Stimulated activated CD4-positive, alpha-beta T cell treated with anti-CD3 and anti-CD28 coated beads, Interleukin-1b, Interleukin-23, amount 100 ng/mL, for 48 hours (primary cell): ENCODE measurements at places on chromosomes 1 and 21.

DNA sequence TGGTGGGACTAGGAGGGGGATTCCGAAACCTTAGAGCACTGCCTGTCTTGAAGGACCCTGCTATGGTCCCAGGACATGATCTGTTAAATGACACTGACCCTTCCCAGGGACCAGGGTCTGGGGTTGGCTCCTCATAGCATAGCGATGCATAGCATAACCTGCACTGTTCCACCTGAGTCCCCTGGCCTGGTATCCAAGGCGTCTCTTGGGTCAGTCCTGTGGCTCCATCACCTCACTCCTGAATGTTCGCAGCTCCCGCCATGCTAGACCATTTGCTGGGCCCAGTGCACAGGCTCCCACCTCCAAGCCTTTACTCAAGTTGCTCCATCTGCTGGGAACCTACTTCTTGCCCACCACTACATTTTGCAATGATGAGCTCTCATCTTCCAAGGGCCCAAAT, 39.0 kb upstream of the MAGOH start:
- no peak for DNase-seq

DNA sequence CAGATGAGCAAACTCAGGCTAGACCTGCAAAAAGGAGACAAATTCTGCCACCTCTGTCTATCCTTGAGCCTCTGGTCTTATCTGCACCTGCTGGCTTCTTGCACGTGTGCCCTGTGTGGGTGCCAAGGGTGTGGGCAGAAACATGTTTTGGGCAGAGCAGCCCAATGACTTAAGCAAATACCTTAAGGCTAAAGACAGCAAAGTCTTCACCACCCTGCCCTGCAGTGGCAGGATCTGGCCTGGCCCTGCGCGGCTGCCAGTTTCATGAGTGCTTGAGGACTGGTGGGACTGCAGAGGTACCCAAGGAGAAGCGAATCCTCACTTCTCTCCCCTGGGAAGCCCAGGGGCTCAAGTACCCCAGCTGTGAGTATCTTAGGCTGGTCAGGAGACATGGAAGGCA, 3.8 kb upstream of the SLC26A9 start:
- no peak for DNase-seq

- DNase-seq, result no peak
Measured at GRCh38 chr1:14522926-14523241, 75.6 kb upstream of the KAZN start.

- no peak for DNase-seq
Measured at GRCh38 chr1:214472364-214472763, 79.0 kb downstream of the PTPN14 start.

DNA sequence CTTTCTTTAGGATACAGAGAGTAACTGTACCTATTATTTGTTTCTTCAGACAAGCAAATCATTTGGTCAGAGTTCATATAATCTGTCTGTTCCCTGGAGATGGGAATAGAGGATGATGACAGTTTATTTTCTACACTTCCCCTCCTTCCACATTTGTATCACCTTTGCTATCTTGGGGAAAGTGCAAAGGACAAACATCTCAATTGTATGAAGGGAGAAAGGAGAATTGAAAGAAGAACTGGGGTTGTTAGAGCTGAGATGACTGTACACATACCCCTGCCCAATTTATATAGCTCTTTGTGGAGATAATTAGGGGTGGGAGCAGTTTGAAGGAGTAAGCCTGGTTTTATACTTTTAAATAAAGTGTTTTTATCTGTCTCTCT, 14.0 kb downstream of the POLR3GL start:
- no peak for DNase-seq

GRCh38 chr21:42360317-42360716, 6.0 kb downstream of the TFF1 start:
- DNase-seq, result peak; percentile 27

DNA sequence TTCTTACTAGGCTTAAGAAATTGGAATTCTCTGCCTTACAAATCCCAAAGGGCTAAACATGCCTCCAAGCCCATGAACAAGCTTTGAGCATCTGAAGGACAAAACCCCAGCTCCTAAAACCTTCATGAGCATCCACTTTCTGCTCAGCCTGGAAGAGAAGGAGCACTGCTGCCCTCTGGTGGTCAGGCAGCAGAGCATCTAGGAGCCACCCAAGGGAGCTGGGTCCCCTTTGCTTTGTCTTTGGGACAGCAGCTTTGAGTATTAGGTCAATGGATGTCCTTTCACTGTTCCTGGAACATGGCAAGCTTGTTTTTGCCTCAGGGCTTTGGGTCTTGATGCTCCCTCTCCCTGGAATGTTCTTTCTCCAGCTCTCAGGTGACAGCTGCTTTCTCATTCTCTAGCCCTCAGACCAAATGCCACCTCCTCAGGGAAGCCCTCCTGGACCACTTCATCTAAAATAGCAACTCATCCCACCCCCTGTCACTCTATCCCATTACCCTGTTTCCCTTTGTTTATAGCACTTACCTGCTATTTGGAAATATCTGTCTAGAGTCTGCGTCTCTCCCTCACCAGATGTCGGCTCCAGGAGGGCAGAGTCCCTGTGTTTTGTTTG, 25.7 kb downstream of the RAB7B start:
- DNase-seq, result peak; percentile 74

DNA sequence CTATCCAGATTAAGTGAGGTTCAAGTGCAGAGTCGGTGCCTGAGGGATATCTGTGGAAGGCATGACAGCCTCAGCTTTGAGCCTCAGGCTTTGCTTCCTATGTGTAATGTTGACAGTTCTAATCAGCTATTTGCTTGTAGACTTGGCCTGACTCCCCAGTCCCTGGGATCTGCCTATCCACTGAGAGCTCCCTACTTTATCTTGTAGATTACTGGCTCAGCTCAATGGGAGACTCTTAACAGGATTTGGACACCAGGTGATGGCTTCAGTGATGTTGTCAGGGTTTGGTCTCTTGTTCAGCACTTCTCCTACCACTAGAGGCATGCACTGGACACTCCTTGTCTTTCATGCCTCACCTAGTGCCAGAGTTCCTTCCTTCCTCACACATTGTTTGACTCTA, 126.6 kb upstream of the BEND5 start:
- DNase-seq, result no peak

- DNase-seq, result no peak
Measured at GRCh38 chr1:157920748-157921147, 72.7 kb upstream of the KIRREL1 start.

GRCh38 chr1:87707411-87707810, 378.7 kb downstream of the LMO4 start:
- no peak for DNase-seq

DNA sequence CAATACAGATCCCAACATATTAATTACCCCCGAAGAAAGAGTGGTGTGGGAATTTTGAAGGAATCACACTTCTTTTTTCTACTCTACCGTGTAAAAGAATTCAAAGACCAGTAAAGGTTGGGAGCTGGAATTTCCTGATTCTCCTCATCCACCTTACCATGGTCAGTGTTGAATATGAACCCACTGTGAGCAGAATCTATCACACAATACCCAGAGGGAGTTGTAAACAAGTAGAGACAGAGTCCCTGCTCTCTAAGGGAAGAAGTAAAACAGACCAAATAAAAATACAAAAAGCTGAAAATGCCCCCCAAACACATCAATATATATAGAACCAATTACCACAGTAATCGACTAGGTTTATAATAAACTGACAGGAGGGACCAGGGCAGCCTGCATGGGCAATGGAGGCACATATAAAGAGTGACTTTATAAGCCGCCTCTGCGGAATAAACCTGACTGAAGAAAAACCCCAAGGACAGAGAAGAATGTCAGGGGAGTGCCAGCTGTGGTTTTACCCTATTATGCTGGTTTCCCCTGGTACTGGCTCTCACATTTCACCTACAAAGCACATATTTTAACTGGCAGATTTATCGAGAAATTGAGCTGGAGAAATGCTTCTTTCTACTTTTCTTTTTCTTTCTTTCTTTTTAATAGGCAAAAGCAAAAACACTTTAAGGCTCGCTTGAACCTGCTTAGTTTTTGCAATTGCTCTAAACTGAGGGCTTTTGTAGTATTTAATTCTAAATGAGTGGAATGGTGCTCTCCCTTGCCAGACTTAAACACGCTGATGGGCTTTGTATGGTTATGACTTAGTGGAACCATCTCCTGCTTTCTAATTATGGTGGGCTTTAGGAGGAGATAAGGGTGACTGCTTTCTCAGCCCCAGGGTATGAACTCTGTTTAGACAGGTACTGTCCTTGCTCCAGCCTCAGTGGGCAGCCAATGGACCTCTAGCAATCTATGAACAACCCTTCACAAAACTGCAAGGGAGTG, 244.8 kb downstream of the ASTN1 start:
- no peak for DNase-seq

DNA sequence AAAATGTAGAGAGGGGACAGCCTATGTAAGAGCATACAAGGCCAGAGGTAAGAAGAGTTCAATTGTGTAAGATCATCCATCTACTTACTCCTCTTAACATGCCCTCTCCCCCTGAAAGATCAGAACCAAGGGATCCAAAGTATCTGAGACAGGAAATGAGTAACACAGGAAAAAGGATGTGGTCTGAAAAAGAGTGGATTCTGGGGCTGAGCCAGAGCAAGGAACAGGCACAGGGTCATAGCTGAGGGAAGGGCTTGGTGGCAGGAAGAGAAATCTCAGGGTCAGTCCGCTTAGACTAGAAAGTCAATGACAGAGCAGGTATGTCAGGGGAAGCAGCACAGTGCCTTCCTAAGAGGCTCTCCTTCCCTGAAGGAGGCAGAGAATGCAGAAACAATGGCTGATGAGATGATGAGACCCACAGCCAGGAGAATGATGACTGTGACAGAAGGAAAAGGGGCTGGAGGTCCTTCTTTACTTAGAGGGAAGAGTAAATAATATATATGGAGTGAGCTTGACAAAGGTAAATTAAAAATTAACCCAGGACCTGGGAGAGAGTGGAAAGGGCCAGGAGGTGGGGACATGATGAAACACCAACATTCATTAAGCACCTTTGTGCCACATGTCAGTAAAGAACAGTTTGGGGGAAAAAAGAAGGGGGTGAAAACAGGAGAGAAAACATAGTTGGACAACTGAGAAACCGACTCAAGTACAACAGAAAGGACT, 26.2 kb upstream of the A3GALT2 start:
- DNase-seq, result no peak

- DNase-seq, result no peak
Measured at GRCh38 chr1:156090138-156090839, 8.0 kb upstream of the MEX3A start.

DNA sequence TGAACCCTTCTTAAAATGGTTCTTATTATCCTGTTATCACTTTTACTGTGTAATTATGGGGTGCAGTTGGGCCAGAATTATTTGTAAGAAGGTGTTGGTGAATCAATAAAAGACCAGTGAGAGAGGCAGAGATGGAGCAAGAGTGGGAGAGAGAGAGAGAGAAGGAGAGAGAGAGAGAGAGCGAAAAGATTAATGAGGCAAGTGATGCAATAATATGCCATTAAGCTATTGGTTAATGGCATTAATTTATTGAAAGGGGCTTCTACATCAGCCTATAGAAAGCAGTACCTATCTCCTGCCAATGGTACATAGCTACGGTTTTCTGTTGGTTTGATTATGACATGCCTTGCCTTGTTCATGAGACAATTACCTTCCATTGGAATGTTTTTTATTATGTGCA, 388.7 kb downstream of the RPS6KC1 start:
- no peak for DNase-seq

DNA sequence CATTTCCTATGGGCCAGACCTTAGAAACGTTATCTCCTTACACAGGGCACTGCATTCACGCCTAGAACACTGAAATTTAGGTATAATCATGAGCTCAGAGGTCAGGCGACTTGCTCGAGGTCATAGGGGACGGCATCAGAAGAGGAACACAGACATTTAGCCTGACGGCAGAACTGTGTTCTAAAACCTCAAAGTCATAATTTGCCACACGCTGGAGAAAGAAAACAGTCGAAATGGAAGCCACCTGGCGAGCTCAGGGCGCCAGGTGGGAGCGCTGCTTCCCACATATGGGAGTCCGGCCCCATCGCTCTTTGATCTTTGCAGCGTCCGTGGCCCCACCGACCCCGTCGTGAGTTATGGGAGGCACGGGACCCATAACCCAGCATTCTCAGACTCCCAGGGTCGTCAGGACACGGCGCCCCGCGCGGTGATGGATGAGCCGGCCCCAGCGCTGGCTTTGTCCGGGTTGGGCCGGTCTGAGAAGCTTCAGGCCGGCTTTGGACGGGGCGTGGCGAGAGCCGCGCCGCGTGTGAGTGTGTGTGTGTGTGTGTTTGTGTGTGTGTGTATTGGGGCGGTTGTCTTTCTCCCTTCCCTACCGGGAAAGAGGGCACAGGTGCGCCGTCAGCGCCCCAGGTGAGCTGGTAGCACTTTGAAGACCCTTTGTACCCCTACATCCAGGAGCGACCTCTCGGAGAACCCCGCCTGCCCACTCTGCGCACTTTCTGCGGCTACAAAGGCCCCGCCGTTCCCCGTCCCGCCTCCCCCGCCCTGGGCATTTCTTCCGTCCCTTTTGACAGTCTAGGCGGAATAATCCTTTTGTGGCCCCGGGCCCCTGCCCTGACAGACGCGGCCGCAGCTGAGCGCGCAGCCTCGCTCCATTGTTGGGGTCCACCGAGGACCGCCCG, 861 bp upstream of the DRAXIN start:
- DNase-seq, result no peak

- no peak for DNase-seq
Measured at GRCh38 chr1:216812966-216813365, 89.7 kb upstream of the ESRRG start.

- DNase-seq, result no peak
Measured at GRCh38 chr1:85137660-85138059, 63.2 kb downstream of the SYDE2 start.

DNA sequence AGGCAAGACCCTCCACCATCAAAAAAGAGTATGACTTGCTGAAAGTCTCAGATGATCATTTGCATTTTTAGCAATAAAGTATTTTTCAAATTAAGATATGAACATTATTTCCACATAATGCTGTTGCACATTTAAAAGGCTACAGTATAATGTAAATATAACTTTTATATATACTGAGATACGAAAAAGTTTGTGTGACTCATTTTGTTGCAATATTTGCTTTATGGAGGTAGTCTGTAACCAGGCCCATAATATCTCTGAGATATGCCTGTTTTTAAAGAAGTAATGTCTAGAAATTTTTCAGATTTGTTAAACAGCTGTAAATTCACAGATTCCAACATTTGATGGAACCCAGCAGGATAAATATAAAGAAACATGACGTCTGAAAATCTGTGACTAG, 86.7 kb downstream of the MAN1A2 start:
- DNase-seq, result no peak

GRCh38 chr1:58769809-58770320, 14.0 kb downstream of the JUN start:
- no peak for DNase-seq

DNA sequence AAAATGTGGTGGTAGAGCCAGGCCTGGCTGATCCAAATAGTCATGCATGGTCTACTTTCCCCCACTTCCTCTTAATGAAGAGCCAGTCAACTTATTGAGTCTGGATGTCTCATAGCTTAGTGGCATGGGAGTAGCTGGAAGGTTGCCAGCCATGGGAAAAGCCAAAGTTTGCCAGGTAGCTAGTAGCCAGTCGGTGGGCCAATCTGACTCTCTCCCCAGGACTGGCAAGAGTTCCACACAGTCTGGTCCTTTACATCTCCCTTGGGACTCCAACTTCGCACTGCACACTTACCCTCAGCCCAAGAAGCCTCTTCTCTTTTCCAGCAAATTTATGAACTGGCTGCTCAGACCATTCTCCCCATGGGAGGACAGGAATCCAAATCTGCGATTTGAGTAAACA, 8.3 kb downstream of the WARS2 start:
- no peak for DNase-seq

- no peak for DNase-seq
Measured at GRCh38 chr1:158951956-158952355, 20.6 kb downstream of the PYHIN1 start.

- no peak for DNase-seq
Measured at GRCh38 chr1:183515002-183515689, 42.8 kb downstream of the SMG7 start.
